ENCODE measurements at places on chromosomes 3 and 15. TPM values are rescaled to one million over a fixed set of nuclear protein-coding genes. Genes with fewer than 3 reads are reported as not detected.

The BSN gene
- total RNA-seq = 1.0 TPM

The CTXN2 gene
- total RNA-seq = not detected

DNA sequence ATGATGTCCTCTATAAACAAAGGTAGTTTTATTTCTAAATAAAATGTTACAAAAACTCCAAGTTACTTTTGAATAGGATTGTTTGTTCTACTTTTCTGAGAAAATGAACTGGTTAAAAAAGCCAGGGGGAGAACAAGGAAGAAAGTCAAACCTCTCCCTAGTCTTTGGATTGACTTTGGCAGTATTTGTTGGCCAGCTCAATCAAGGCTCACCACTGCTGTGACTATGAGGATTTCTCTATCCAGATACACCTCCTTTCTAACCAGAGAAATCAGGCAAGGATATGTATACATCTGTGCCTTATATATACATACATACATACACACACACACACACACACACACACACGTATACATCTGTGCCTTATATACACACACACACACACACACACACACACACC is 107.8 kb downstream of the FEZF2 start:
- H3K27me3 ChIP-seq = no peaks in the 10 kb centered on the region
- DNase-seq = no peak
- H3K4me3 ChIP-seq = no peak overlapping the region

GRCh38 chr3:123310741-123311140 is 109.0 kb downstream of the SEC22A start:
- H3K4me3 ChIP-seq = no peak overlapping the region
- H3K4me1 ChIP-seq = no peaks in the 10 kb centered on the region
- no peak for DNase-seq
- no peaks in the 10 kb centered on the region for H3K27me3 ChIP-seq
- H3K27ac ChIP-seq = no peak overlapping the region

DNA sequence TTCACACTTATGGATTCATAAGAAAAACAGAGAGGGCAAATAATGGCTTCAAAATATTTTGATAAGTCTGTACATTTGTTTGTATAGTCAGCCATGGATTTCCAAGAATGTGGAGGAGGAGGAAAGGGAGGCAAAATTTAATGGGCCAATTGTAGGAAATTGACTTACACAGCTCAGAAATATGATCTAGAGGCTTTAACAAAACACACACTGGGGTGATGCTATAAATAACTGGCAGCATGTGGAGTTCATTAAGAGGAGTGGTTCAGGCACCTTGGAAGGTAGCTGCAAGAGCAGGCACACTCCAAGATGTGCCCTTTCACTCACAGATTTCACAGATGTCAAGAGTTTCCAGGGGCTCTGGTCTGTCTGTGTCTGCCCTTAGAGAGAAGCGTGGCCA is 193.4 kb upstream of the RASGRP1 start:
- H3K27ac ChIP-seq = no peak overlapping the region
- H3K36me3 ChIP-seq = no peaks in the 10 kb centered on the region
- no peak overlapping the region for H3K4me3 ChIP-seq
